ENCODE measurements at places on chromosomes 3 and 15. TPM values are rescaled to one million over a fixed set of nuclear protein-coding genes. Genes with fewer than 3 reads are reported as not detected.

Gene SPRED1
- total RNA-seq, result 31.9 TPM

Gene TRH
- not detected for total RNA-seq

Gene KY
- total RNA-seq, result not detected

Gene MRPS25
- total RNA-seq, result 33.4 TPM

DNA sequence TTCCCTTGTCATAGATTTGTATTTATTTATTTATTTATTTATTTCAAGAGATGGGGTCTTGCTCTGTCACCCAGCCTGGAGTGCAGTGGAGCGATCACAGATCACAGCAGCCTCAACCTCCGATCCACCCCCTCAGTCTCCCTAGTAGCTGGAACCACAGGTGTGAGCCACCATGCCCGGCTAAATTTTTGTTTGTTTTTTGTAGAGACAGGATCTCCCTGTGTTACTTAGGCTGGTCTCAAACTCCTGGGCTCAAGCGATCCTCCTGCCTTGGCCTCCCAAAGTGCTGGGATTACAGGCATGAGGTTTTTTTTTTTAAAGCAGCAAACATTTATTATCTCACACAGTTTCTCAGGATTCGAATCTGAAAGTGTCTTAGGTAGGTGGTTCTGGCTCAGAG is 2.5 kb downstream of the TTBK2 start:
- DNase-seq, result no peak

DNA sequence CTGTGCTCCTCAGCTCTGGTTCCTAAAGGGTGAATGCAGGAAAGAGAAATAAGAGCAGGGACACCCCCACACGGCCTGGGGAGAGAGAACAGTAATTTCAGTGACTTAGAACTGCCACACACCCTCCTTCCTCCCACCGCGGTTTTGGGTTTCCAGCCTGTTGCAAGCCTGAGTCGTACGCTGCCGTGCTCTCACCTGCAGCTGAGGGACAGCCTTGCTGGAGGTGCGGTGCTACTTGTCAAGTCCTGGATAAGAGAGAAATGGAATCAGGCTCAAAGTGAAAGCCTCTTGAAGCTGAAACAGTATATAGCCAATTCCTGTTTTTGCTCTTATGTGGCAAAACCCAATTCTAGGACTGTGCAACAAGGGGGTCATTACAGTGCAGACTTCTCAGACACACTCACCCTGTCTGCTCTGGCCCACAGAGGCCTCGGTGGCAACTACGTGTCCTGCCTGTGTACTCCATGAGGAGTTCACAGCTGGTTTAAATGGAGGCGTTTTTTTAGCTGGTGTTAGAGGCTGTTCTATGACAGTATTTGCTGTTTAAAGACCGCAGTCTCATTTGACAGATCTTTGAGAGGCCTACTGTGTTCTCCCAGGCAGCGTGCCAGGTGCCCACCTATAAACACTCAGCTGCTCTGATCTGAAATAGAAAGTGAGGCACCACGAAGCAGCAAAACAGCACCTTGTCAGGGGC is 42.9 kb downstream of the TBC1D2B start:
- no peak for DNase-seq

- DNase-seq, result no peak
Observed at GRCh38 chr3:161268601-161269000, 47.5 kb downstream of the NMD3 start.

DNA sequence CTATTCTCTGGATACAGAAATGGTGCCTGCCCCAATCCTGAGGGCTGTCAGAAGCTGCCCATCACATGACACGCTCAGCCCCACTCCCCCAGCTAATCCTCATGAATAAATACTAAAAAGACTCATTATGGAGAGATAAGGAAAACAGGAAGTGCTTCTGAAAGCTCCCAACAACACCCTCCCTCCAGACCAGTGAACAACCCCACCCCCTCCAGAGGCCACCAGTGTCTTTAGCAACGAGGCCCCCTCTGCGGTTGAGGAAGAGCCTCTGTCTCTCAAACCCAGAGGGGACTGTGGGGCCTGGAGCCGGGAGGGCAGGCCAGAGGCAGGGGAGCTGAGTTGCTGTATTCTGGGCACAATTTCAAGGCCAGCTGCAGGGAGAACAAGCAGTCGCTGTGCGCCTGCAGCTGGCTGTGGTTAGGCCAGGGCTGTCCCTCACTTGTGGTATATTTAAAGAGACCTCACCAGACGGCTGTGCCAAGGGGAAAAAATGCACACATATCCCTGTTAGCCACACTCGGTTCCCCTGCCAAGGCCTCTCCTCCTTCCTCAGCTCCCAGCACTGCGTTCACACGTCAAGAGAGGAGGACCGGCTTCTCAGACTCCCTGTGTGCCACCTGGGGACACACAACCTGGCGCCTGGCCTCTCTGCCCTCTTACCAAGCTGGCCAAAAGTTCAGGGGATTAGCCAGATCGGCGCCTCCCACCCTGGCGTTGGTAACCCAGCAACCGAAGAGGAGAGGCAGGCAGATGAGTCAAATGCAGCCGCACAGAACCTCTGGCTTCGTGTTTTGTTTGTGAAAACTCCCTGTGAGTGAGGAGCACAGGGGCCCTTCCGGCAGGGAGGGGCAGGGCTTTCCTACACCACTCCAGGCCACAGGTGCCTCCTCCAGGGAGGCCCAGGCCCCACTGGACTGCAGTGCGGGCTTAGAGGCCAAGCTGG is 101.2 kb upstream of the ETV5 start:
- peak; percentile 90 for DNase-seq

DNA sequence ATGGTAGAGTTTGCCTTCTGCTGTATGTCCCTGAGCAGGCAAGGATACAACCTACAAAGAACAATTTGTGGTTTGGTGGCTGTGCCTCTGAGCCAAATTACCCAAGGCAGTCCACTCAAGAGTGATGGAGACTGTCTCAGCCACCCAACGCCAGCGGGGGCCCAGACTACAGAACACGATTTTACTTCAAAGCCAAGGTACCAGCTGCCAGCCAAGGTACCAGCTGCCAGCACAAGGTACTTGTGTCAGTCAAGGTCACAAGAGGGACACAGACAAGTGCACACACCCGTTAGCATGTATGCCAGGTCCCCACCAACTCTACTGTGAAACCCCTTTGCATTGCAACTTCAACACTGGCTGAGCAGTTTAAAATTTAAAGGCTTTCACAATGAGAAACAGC is 23.5 kb downstream of the COLQ start:
- peak; percentile 31 for DNase-seq

DNA sequence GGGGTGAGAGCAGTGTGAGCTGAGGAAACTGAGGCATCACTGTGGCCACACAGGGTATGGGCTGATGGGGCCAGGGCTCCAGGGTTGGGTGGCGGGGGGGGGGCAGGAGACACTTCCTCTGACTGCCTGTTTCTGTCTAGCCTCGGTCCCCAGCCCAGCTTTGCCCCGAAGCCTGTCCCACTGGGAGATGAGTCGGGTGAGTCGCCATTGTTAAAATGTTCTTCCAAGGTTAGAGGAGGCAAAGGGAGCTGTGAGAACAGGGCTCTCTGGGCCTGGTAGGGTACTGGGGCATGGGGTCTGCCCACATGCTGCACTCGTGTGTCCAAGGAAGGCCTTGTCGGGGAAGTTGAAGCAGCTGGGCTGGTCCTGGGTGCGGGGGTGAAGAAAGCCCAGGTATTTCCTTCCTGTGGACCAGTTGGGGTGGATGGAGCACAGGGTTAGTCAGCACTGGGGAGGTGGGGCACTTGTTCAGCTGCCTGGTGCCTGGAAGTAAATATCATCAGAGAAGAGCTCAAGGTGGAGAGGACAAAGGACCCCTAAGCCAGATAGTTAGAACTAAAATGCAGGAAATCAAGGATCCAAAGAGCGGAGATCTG is 8.3 kb upstream of the JMJD7 start:
- no peak for DNase-seq

GRCh38 chr15:34782901-34783300 is 12.4 kb downstream of the ACTC1 start:
- DNase-seq, result no peak

DNA sequence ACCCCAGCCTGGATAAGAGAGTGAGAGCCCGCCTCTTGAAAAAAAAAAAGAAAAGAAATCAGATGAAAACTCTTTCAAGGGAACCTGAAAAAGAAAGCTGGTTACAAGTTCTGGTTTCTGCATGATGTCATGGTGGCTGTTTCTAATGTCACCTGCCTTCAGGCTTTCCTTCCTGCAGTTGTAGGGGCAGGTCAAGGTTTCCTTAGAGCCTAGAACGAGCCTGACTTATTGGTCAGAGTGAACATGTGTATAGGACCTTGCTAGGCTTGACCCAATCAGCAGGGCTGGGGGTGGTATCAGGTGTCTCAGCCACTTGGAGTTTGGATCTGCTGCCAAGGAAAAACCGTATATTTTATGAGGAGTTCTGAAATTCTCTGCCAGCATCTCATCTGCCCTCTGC is 3.8 kb downstream of the IVD start:
- DNase-seq, result no peak

Data from SJCRH30 (cell line).